Chondrocyte (in vitro differentiated cells): ENCODE measurements at places on chromosomes 11 and 22. TPM values are rescaled to one million over a fixed set of nuclear protein-coding genes. Genes with fewer than 3 reads are reported as not detected.

DNA sequence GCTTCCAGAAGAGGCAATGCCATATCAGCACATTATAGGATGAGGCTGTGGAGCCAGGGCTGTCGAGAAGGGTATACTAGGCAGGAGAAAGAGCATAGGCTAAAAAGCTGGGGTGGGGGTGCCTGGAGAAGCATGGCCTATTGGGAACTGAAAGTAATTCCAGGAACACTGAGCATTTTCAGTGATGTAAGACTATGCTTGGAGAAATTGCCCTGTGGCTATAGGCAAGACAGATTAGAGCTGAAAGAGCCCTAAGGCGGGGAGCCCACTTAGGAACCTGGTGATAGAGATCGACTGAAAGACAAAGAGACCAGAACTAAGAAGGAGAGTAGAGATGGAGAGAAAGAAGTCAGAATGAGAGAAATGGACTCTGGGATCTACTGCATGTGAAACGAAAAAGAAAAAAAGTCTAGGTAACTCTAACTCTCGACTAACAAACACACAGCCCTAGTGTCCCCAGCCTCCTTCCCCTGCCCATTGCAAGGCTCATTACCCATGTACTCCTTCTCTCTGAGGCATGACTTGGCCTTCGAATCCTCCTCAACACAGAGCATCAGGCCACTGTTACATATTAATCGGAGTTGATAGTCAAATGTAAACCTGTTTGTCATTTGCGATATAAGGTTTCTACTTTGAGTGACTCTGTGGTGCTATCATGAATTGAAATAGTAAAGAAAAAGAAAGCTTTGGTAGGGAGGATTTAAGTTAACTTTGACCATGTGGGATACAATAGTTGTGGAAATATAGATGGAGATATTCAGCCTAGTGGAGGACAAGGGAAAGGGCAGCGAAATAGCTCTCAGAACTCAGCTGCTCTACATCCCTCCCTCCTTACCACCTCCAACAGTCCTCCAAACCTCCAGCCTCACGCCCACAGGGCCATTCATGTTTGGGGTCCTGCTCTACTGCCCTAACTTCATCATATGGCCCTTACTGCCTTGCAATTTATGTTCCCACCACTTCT is 52.3 kb upstream of the BMAL1 start:
- DNase-seq, result no peak

DNA sequence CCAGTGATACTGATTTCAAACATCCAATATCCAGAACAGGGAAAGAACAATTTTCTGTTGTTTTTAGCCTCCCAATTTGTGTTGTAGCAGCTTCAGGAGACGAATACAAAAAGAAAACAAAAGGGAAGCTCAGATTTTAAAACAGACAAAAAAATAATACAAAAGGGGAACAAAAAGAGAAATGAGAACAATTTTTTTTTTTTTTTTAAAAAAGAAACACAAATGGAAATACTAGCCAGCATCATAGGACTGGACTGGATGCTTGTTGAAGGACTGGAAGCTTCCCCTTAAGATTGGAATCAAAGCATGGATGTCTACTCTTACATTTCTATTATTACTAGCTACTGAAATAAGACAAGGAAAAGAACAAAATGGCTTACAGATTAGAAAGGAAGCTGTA is 46.5 kb upstream of the SORL1 start:
- DNase-seq, result no peak

DNA sequence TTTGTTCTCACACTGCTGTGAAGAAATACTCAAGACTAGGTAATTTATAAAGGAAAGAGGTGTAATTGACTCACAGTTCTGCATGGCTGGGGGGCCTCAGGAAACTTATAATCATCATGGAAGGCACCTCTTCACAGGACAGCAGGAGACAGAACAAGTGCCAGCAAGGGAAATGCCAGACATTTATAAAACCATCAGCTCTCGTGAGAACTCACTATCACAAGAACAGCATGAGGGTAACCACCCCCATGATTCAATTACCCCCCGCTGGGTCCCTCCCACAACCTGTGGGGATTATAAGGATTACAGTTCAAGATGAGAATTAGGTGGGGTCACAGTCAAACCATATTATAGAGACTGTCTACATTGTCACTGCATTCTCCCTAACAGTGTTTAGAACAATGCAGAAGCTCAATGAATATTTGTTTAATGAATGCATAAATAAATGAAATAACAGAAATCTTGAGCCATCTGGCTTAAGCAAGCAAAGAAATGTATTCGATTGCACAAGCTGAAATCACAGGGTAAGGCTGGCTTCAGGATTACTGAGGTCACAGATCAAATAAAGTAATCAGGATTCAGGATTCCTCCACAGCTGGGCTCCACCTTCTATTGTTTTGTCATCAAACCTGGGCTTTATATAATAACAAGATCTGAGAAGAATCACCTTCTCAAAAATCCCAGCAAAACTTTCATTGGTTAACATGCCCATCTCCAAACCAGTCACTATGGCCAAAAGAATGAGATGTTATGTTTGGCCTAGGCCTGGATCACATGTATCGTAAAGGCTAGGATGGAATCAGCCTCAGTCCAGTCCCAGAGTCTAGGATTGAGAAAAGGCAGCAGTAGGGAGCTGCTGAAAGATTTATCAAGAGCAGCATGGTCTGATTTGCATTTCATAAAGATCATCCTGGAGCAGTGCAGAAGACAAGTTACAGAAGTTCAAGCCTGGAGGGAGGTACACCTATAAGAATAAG is 137.8 kb upstream of the UBASH3B start:
- no peak for DNase-seq

GRCh38 chr11:64747961-64748665 is 4.2 kb upstream of the RASGRP2 start:
- no peak for DNase-seq

Gene CATSPER1
- total RNA-seq, result 0.44 TPM in 1 of 3 replicates, not detected in the others
